ENCODE measurements at places on chromosomes 5 and 9.

GRCh38 chr9:12784461-12785259 is 9.8 kb downstream of the LURAP1L start:
- DNase-seq = no peak

- DNase-seq = no peak
Observed at GRCh38 chr9:103427696-103428095, 432.6 kb downstream of the CYLC2 start.

- no peak for DNase-seq
Observed at GRCh38 chr5:151384106-151384505, 36.7 kb upstream of the SLC36A2 start.

GRCh38 chr5:153883854-153884611 is 154.7 kb downstream of the FAM114A2 start:
- DNase-seq = peak; percentile 58

DNA sequence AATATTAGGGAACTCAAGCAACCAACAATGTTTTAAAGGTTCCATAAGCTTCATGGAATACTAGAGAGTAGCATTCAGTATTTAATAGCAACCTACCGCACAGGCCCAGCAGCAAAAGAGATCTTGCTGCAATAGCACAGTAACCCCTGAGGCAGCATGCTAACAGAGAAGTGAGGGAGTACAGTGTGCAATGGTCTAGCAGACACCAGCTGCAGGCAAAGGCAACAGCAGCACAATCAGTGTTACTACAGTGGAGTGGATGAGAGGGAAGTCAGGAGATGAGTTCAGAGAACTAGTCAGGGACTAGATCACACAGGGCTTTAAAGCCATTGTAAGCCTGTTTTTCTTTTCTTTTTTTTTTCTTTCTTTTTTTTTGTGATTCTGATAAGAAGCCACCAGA is 2.8 kb downstream of the TICAM2 start:
- DNase-seq = peak; percentile 58

DNA sequence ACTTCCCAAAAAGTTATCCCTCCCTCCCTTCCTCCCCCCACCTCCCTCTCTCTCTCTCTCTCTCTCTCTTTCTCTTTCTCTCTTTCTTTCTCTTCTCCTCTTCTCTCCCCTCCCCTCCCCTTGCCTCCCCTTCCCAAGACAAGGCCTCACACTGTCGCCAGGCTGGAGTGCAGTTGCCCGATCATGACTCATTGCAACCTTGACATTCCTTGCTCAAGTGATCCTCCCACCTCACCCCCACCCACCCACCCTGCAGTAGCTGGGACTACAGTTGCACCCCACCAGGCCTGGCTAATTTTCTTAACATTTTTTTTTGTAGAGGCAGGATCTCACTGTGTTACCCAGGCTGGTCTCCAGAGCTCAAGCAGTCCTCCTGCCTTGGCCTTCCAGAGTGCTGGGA is 32.8 kb downstream of the VPS13A start:
- DNase-seq = no peak

- no peak for DNase-seq
Observed at GRCh38 chr5:117186751-117187150, 612.1 kb upstream of the SEMA6A start.

DNA sequence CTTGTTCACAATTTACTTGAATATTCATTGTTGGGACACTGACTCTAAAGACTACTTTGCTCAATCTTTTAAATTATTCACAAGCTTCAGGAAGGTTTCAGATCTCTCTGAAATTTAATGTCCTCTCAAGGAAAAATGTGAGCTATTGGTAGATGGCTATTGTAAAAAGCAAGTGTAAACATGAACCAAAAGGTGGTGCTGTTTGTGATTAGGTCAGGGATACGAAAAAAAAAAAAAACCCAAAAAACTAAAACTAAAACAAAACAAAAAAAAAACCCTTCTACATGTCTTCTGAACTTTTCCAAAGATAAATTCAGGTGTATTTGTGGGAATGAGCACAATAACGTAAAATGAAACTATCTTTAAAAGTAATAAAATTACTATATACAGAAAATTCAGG is 193.8 kb downstream of the SLF1 start:
- DNase-seq = no peak
